ENCODE measurements at places on chromosomes 2 and 18. TPM values are rescaled to one million over a fixed set of nuclear protein-coding genes. Genes with fewer than 3 reads are reported as not detected.

DNA sequence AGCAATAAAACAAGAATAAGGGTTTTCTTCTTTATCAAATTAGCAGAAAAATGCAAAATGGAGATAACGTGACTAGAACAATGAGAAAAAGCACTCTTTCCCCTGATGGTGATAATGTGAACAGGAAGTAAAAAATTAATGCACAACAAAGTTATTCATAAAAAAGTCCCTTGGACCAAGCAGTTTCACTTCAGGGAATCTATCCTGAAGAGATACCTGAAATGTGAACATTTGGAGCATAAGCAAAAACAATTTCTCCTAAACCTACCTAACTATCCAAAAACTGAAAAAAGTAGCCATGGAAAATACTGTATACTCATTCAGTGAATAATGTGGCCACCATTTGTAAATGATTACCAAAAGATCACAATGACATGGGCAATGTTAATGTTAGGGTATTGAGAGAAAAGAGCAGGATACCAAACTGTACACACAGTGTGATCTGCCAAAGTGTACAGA is 48.7 kb downstream of the TRIP12 start:
- no peak for DNase-seq

- no peak for DNase-seq
These were observed 164.9 kb upstream of the LRRTM1 start for GRCh38 chr2:80469428-80469827.

DNA sequence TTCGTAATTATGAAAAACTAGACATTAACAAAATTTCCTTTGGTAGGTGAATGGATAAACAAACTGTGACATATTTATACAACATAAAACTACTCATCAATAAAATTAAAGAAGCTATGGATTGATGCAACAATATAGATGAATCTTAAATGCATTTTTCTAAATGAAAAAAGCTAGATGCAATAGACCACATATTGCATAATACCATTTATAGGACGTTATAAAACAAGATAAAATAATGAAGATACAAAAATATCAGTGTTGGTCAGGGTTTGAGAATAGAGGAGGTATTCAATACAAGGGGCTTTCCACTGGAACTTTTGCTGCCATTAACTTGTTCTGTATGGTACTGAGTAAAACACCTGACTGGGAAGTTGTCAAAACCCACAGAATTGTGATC is 314.4 kb downstream of the GRB14 start:
- no peak for DNase-seq

GRCh38 chr2:28406276-28407096 is 13.8 kb downstream of the FOSL2 start:
- peak; percentile 94 for DNase-seq

Gene KCNG2
- total RNA-seq, result not detected

Data from osteoblast (primary cell).